ENCODE measurements at places on chromosomes 12 and 14.

DNA sequence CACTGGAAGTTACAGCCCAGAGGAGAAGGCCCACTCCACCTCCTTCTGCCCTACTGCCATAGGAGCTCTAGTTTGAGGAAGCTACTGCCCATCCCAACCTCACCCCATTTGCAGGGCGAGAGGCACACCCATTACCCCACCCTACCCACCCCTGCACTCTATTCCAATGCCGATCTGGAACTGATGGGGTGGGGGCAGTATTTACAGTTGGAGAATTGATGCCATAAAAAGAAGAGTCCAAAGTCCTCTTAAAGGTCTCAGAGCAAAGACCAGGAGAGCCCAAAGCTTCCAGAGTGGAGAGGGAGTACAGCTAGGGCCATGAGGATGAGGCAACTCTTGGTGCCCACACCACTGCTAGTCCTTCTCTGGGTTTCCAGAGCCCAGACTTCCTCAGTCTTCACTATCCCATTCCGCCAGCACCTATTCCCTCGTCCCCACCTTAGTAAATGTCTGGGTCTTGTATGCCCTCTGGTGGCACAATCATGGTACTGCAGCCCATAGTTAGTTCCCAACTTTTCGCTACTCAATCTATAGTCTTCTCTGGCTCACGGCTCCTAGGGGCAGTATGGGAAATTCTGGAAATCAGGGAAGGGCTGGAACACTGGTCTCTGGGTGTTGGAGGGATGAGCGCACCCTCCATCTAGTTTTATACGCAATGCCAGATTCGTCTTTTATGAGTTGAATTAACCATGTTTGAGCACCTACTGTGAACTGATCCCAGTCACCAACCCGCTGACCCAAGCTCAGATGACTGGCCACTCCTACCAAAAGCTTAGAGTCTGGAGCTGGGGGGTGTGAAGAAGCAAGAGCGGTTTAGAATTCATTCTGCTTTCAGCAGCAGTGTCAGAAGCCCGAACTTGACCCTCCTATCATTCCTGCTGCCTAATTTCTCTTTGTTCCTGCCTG is 6.9 kb upstream of the ADCY6 start:
- DNase-seq: peak; percentile 53

- no peak for DNase-seq
These were observed 33.8 kb upstream of the DUSP6 start for GRCh38 chr12:89386138-89386537.

DNA sequence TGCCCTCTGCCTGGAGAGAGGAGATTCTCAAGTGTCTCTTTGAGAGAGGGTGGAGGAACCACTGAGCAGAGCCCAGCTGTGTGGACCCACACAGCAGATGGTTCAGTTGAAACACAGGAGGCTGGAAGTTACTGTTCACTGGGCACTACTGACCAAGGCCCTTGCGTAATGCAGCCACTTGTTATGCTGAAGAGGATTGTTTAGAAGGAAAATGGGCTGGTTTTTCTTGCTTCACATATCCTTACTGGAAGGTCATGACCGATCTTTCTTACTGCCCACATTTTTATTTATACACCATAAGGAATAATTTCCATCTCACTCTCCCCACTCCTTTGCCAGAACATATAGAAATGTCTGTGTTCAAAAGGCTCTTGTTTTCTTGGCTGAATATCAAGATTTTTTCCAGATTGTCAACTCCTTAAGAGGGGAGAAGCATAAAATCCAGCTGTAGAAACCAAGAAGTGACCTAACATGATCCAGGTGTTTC is 375.1 kb upstream of the DDHD1 start:
- no peak for DNase-seq

- DNase-seq: no peak
These were observed 252.5 kb downstream of the RPL10L start for GRCh38 chr14:46399049-46399448.

GRCh38 chr12:104975587-104976343 is 10.4 kb upstream of the NOPCHAP1 start:
- no peak for DNase-seq

DNA sequence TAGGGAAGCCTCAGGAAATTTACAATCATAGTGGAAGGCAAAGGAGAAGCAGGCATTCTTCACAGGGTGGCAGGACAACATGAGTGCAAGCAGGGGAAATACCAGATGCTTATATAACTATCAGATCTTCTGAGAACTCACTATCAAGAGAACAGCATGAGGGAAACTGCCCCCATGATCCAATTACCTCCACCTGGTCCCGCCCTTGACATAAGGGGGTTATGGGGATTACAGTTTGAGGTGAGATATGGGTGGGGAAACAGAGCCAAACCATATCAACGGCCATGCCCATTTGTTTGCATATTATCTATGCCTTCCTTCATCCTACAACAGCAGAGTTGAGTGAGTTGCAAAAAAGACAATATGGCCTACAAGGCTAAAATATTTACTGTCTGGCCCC is 140.2 kb upstream of the CCDC196 start:
- DNase-seq: no peak

GRCh38 chr12:85405262-85405661 is 125.2 kb downstream of the ALX1 start:
- no peak for DNase-seq

DNA sequence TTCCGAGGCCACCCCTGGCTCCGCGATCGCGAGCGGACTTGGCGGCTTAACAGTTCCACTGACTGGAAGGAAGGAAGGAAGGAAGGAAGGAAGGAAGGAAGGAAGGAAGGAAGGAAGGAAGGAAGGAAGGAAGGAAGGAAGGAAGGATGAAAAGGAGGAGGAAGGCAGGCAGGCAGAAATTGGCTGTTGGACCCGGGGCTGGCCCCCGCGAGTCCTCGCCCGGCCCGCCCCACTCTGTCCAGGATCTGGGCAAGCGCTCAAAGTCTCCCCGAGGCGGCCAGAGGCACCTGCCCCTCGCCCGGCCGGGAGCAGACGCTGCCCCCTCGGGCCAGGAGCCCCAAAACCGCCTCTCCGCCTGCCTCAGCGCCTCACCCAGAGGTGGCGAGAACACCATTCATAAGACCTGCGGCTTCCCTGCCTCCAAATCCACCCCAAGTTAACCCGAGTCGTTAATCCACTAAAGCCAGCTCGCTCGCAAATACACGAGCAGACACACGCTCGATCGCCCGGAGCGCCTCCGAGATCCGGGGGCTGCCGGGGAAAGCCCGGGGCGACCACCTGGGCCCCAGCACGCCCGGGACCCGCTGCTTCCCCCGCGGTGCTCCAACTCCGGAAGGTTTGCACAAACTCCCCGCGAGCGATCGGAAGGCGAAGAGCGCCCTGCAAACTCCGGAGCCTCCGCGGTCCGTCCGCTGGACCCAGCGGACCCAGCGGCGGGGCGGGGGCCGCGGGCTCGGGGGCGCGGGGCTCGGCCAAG is 844 bp downstream of the DPF3 start:
- peak; percentile 33 for DNase-seq

GRCh38 chr12:71158361-71158882 is 623 bp upstream of the TSPAN8 start:
- DNase-seq: no peak

- no peak for DNase-seq
These were observed 91.6 kb downstream of the HELB start for GRCh38 chr12:66393890-66394289.

- DNase-seq: no peak
These were observed 334.6 kb upstream of the FKBP4 start for GRCh38 chr12:2460051-2460670.

- no peak for DNase-seq
These were observed 120.0 kb downstream of the ESRRB start for GRCh38 chr14:76495983-76496382.

GRCh38 chr14:91348845-91349465 is 68.7 kb downstream of the CCDC88C start:
- no peak for DNase-seq

- no peak for DNase-seq
These were observed 220.8 kb downstream of the SPTSSA start for GRCh38 chr14:34241185-34241711.

- no peak for DNase-seq
These were observed 1766.9 kb upstream of the SEL1L start for GRCh38 chr14:83300476-83301064.

DNA sequence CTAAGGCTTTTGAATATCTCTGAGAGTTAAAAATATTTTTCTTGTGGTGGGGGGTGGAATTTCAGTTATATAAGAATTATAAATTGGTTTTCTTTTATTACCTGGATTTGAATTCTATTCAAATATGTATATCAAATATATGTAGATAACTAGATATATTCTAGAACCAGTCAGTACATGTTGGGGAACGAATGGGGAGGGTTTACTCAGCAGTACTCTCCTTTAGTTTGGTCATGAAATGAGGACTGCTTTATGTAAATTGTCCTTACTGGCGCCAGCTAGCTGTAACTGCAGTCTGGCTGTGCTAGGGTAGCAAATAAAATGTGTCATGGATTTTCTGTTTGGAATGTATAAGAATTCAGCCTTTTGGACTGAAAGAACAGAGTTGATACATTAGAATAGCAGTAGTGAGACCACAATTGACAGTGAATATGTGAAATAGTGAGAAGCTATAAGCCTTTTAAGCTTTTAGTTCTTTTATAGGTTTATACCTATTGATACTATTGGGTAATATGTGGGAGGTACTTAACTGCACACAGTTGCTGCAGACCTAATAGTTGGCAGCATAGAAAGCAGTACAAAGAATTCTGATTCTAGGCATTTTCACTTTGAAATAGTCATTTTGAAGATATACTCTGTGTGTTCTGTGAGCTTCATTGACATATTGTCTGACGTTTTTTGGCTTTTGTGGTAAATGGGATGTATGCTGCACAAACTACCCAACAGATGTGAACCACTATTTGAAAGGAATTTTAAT is 29.0 kb downstream of the ATF7IP start:
- no peak for DNase-seq

DNA sequence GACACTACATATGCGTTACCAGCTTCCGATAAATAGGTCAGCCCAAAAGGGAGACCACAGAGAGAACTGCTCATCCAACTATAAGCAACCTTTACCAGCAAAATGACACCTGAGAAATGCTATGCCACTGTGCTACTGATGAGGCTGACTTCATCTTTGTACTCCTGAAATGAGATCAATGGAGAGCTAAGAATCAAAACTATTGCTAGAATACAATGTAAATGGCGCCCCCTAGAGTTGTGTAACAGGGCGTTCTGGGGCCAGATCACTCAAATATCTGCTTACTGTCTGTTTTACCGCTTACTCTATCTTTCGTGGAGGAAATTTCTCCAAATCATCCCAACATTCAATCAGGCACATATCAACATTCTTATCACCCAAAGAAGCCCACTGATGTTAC is 4.6 kb downstream of the ZNF384 start:
- no peak for DNase-seq

DNA sequence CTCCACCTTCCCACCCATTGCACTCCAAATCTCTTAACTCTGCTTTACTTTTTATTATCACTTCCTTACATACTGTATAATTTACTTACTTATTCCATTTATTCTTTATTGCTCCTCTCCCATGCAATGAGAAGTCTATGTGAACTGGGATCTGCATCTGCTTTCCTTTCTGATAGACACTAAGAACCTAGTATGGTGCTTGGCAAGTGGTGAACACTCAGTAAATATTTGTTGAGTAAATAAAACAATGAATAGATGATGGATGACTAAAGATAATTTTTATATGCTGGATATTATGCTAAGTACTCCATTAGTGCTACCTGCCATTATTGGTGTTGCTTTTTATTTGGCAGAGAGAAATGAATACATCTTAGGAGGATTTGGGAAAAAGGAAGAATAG is 151.0 kb downstream of the TPH2 start:
- DNase-seq: no peak

GRCh38 chr12:91743704-91744321 is 401.8 kb downstream of the BTG1 start:
- DNase-seq: no peak

- DNase-seq: no peak
These were observed 3.1 kb upstream of the TPH2 start for GRCh38 chr12:71935594-71935993.

GRCh38 chr14:51574009-51574408 is 77.7 kb upstream of the FRMD6 start:
- no peak for DNase-seq

- DNase-seq: no peak
These were observed 1.6 kb upstream of the ACOT6 start for GRCh38 chr14:73610687-73611086.

GRCh38 chr12:89840162-89840922 is 131.7 kb upstream of the ATP2B1 start:
- no peak for DNase-seq

- no peak for DNase-seq
These were observed 216.9 kb downstream of the RPAP3 start for GRCh38 chr12:47488888-47489287.

DNA sequence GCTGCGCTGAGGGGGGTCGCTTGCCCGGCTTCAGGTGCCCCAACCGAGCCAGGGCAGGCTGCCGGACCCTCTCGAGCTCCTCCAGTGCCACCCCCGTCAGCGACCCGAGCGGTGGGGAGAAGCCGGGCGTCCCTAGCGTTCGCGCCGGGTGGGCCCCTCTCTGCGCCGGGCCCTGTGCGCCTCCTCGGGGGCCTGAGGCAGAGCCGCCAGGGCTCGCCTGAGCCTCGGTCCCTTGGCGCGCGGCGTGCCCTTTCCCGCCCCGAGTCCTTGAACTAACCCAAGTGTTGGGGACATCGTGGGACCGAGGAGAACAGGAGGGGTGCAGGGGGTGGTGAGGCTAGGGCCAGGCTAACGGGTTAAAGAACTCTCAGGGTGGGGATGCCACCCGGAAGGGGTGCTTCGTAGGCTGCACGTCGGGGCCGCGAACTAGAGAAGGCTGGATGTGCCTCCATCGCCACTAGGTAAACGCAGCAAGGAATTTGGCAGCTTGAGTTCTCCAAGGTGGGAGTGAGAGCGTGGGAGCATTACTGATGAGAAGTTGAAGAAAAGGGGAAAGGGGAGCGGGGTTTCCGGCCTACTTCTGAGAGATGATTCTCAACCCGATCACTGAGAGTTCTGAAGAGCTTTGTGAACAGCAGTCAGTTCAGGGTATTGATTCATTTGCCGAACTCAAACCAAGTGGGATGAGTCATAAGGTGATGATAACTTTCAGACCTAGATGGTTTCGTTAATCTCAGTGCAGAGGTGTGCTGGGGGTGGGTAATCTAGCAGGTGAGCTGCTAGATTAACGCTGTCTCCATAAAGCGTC is 618 bp downstream of the RNF34 start:
- DNase-seq: peak; percentile 64

GRCh38 chr12:93181409-93181965 is 196.2 kb upstream of the NUDT4 start:
- no peak for DNase-seq

DNA sequence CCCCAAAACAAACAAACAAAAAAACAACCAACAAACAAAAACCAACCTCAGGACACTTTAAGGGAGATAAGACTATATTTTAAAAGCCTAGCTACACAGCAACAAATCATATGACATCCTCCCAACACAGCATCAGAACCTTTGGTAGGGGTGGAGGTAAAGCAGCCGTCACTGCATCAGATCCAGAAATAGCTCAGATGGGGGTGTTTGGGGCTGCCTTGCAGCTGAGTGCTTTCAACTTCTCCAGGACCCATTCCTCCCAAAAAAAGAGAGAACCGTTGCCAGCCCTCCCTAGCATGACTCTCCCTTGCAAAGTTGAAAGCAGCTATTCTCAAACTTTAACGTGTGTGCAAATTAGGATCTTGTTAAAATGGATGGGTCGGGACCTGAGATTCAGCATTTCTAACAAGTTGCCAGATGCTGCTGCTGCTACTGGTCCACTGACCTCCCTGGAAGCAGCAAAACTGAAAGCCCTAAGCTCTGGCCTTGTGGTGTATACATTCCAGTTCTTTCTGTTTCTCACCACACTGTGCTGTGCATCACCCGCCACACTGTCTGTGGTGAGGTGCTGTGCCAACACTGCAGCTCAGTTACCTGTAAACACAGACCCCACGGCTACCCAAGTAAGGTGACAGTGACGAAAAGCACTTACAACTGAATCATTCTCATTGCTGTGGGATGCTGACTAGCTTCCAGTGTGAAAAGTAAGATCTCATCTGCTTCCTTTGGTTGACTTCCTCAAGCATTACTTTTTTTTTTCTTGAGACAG is 54.0 kb downstream of the SLC38A1 start:
- peak; percentile 71 for DNase-seq
